ENCODE measurements at places on chromosomes 1 and 21. TPM values are rescaled to one million over a fixed set of nuclear protein-coding genes. Genes with fewer than 3 reads are reported as not detected.

GRCh38 chr21:39533545-39534380 lies 79.0 kb upstream of the B3GALT5 start:
- no peak for DNase-seq

DNA sequence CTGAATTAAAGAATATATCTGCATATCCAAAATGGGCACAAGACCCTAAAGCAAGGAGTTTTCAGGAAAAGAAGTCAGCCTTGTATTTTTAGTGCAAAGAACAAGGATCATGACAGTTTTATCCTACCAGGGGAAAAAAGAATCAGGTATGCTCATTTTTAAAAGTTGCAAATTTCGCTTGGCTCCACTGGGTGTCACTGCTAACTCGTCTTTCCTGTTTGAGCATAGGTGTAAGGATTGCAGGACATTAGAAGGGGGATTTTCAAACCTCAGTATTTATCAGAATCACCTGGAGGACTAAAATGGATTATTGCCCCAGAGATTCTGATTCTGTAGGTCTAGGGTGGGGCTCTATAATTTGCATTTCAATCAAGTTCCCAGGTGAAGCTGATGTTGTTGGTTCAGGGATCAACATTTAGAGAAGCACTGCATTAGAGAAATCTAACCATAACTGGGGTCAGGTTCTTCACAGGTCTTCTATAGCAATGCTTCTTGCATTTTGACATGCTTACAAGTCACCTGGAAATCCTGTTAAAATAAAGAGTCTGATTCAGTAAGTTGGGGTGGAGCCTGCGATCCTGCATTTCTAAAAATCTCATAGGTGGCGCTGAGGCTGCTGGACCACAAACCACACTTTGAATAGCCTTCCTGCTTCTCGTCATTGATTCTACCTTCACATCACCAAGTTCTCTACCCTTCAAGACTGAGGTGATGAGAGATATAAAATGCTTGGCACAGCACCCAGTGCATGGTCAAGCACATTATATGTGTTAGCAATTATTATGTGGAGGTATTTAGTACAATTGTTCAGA lies 39.6 kb downstream of the NUF2 start:
- DNase-seq = no peak

- DNase-seq = no peak
Measured at GRCh38 chr1:231317306-231318014, 20.2 kb downstream of the EXOC8 start.

Gene IL10
- not detected for total RNA-seq

Gene MSH4
- 0.08 TPM for total RNA-seq

All from kidney epithelial cell (primary cell).